Stimulated activated CD8-positive, alpha-beta memory T cell treated with anti-CD3 and anti-CD28 coated beads, Interleukin-4, amount 100 ng/mL, for 4 hours (primary cell): ENCODE measurements at places on chromosomes 5 and 9.

- no peak for DNase-seq
Observed at GRCh38 chr9:33263131-33264002, 1.1 kb downstream of the BAG1 start.

GRCh38 chr9:20838218-20838617 lies 154.2 kb downstream of the FOCAD start:
- no peak for DNase-seq

- DNase-seq, result no peak
Observed at GRCh38 chr9:95030920-95031642, 286.4 kb downstream of the FANCC start.

DNA sequence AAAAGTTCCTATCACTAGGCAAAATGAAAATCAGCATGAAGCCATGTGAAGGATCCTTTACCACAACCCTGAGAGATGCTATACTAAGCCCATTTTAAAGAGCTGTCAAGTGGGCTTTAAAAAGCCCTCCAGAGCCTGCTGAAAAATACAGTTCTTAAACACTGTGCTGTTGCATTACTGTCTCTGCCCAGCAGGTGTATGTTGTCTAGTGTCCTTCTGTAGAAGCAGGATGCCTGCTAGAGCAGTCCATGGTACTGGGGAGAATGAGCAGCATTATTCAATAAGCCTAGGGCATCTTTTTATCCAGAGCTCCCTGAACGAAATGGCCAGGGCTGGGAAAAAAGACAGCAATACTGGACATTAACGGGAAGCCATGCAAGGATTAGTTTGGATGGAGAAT lies 126.2 kb upstream of the PLCXD3 start:
- DNase-seq, result no peak

DNA sequence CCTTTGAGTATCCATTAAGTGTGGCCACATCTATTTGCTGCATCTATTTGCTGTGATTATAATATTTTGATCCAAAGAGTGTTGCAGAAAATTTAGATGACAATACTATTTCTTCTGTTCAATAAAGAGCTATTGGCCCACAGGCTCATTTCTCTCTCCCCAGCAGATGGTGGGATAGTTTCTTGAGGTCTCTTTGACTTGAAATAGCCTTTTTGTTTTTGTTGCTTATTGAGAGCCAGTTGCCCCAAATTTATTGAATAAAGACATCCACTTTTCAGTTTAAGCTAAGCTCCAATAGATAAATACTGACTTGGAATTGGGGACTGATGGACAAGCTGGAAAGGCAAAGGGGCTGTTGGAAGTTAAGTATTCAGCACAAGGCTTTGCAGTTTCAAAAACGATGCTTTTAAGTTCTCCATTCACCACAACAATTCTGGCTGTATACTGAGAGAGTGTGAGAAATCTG lies 290.1 kb upstream of the MPDZ start:
- no peak for DNase-seq

DNA sequence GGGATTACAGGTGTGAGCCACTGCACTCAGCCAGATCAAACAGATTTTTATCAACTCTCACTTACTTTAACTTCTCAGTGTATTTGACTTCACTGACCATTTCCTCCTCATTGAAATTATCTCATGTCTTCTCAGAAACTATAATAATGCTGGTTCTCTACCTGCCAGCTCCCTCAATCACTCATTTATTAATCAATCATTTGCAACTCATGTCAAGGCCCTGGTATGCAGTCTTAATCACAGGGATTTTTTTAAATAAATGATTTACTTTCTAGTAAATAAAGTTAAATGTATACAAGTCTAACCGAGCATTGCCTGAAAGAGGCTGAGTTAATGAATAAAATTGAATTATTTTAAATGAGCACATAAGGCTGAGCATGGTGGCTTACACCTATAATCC lies 63.3 kb downstream of the PLPP1 start:
- DNase-seq, result no peak

GRCh38 chr9:112860451-112860850 lies 30.2 kb downstream of the SLC46A2 start:
- DNase-seq, result no peak

DNA sequence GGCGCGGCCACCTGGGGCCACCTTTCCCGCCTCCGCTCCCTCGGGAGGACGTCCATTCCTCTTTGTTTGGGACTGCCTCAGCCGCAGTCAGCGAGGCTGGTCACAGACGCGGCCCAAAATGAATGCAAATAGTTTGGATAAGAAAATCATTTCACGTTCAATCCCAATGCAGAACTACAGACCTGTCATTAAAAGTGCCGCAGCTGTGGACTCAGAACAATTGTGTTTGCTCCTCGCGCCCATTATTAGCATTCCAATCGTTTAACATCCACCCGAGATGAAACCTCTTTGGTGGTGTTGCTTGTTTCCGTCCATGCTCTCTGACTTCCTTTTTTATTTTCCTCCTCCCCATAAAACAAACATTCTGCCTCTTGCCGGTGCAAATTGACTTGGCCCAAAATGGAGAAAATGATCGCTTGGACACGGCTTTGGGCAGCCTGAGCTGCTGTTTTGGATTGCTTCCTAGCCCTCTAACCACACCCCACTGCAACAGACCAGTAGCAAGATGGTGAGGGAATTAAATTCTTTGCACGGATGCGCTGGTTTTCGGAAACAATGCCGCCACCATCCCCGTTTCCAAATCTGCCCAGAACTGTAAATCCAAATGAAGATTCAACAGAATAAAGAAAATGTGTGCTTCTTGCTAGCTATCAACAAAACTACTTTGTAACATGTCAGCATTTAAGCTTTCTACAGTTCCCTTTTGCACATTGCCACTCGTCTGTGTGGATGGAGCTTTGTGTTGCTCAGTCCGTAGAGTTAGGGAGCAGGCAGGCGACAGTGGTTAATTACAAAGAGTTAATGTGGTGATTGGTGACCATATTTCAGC lies 784 bp downstream of the NLN start:
- DNase-seq, result no peak

- DNase-seq, result no peak
Observed at GRCh38 chr9:80797831-80798688, 891.3 kb downstream of the TLE1 start.

- no peak for DNase-seq
Observed at GRCh38 chr9:114690308-114690707, 8.3 kb upstream of the TEX48 start.

DNA sequence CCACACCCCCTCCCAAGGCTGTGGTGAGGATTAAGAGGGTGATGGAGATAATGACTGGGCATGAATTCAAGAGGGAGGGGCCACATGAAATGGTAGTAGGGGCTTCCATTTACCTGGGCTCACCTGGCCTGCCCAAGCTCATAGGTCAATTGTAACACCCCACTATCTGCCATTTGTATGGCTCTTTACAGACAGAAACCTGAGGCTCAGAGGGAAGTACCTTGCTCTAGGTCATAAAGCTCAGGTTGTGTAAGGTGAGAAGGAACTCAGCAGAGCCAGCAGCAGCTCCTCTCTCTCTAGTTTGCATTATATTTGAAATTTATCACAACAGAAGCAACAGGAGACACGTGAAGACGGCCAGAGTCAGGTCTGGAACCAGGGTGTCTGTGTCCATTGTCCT lies 133.4 kb upstream of the ALDH1B1 start:
- DNase-seq, result no peak

- no peak for DNase-seq
Observed at GRCh38 chr5:58751222-58751837, 168.5 kb downstream of the RAB3C start.

GRCh38 chr9:131595696-131596429 lies 50.5 kb downstream of the PRRT1B start:
- no peak for DNase-seq

DNA sequence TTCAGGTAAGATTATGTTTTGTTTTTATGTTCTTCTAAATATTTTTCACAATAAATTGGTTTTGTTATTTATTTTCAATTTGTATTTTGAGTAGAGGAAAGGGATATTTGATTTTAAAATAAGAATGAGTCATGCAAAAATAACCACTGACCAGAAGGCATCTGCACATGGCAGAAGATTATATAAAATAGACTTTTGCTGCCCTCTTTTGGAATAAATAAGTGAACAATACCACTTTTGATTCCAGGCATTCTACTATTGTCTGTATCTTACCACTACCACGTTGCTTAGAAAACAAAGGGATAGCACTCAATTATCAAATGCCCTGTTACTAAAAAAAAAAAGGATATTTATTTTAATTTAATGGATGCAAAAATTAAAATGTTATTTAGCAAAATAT lies 227.3 kb upstream of the ITGA1 start:
- no peak for DNase-seq

DNA sequence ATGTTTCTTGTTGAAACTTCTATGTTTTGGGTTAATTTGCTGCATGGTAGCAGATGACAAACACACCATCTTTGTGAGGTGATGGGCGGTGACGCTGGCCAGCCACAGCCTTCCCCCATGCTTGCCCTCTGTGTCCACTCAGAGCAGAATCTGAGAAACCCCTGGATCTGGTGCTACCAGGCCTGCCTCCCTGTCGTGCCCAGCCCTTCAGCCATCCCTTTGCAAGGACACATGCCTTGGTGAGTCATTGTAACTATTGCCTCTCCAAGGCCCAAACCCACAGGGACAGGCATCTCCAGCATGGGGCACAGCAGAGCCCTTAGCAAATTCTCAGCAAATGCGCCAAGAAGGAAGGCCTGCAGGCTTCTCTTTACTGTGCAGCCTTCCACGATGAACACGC lies 48.1 kb upstream of the FCN1 start:
- no peak for DNase-seq

GRCh38 chr5:311963-312362 lies 9.6 kb upstream of the AHRR start:
- DNase-seq, result no peak

- DNase-seq, result no peak
Observed at GRCh38 chr5:166083183-166083959, 2208.1 kb upstream of the WWC1 start.

DNA sequence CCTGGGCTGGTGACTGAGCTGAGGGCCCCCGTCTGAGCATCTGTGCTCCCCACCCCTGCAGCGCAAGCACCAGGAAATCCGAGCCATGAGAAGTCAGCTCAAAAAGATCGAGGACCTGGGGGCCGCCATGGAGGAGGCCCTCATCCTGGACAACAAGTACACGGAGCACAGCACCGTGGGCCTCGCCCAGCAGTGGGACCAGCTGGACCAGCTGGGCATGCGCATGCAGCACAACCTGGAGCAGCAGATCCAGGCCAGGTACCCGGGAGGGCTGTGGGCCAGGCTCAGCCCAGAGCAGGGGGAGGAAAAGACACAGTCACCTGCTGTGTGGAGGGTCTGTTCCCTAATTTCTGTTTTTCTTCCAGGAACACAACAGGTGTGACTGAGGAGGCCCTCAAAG lies 24.6 kb downstream of the DYNC2I2 start:
- no peak for DNase-seq

DNA sequence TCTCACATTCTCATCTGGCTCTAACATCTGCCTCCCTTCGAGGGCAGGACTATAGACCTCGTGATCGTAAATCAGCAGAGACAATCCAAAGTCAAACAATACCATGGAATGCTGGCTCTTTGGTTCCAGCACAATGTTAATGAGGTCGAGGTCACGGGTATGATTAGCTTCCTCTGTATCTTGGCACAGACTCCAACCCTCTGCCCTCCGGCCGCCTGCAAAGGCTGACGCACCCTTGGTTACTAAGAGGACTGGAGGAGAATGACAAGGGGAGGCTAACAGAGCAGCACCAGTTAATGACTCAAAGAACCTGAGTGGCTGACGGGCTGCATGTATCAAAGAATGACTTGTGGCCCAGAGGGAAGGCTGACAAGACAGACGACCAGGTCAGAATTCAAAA lies 10.1 kb downstream of the LHFPL2 start:
- DNase-seq, result no peak

DNA sequence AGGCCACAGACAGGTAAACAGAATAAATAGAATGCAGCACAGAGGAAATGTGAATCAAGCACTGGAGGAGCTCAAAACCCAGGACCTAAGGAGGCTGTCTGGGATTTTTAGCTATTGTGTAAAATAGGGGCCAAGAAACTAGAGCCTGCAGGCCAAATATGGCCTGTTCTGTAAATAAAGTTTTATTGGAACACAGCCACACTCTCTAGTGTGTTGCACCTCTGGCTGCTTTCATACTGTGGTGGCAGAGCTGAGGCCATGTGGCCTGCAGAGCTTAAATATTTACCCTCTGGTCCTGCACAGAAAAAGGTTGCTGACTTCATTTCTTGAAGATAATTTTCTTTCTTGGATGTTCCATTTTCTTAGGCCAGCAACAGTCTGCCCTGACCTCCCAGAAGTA lies 136.4 kb downstream of the WDR41 start:
- DNase-seq, result no peak

- DNase-seq, result no peak
Observed at GRCh38 chr5:39760385-39761198, 335.8 kb upstream of the DAB2 start.

DNA sequence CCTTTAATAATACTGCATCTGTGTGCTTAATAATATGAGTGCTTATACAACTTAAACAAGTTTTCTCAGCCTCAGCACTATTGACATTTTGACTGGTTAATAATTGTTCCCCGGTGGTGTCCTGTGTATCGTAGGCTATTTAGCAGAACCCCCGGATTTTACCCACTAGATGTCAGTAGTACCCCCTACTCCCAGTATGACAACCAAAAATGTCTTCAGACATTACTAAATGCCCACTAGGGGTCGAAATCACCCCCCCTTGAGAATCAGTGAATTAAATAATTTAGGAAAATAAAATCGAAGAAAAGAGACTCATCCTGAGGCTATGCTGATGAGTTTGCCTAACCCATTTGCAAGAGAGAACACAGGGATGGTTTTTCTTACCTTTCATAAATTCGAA lies 166.3 kb downstream of the ATP10B start:
- DNase-seq, result no peak

GRCh38 chr9:93187047-93187446 lies 3.1 kb downstream of the WNK2 start:
- no peak for DNase-seq

GRCh38 chr9:89379508-89380115 lies 61.3 kb downstream of the SECISBP2 start:
- DNase-seq, result no peak

- DNase-seq, result no peak
Observed at GRCh38 chr9:962023-962422, 14.4 kb upstream of the DMRT3 start.

- no peak for DNase-seq
Observed at GRCh38 chr9:131323629-131324028, 34.1 kb downstream of the PLPP7 start.

GRCh38 chr5:71699751-71700150 lies 19.3 kb upstream of the CARTPT start:
- DNase-seq, result no peak
